ENCODE measurements at places on chromosomes 4 and X. TPM values are rescaled to one million over a fixed set of nuclear protein-coding genes. Genes with fewer than 3 reads are reported as not detected.

Gene FATE1
- not detected for total RNA-seq

Gene MAGEA2
- total RNA-seq: 0.93 TPM

DNA sequence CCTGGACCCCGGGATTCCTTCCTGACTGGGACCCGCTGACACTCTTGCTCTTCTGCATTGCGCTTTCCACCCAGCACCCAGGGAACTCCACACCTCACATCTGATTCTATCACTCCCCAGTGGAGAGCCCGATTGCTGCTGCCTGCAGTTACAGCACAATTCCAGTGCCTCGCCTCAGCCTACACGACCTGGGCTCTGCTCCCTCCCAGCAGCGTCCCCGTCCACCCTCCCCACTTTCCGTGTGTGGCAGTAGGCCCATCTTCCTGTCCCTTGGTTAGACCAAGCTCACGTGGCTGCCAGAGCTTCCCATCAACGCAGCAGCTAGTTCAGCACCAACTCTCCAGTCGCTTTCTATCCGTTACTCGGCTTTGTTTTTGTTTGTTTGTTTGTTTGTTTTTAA is 66.6 kb upstream of the SORBS2 start:
- no peak overlapping the region for H3K27ac ChIP-seq
- no peaks in the 10 kb centered on the region for H3K4me1 ChIP-seq
- no peak overlapping the region for H3K4me3 ChIP-seq
- H3K36me3 ChIP-seq: no peaks in the 10 kb centered on the region
- no peak for DNase-seq
- no peaks in the 10 kb centered on the region for H3K27me3 ChIP-seq

GRCh38 chrX:65045001-65045400 is 68.8 kb upstream of the ZC4H2 start:
- DNase-seq: no peak
- H3K36me3 ChIP-seq: no peaks in the 10 kb centered on the region
- no peak overlapping the region for H3K4me3 ChIP-seq
- H3K27me3 ChIP-seq: no peaks in the 10 kb centered on the region

GRCh38 chrX:149962859-149963757 is 24.8 kb upstream of the EOLA2 start:
- DNase-seq: peak; percentile 61
- H3K27ac ChIP-seq: no peak overlapping the region
- H3K4me1 ChIP-seq: no peaks in the 10 kb centered on the region
- no peak overlapping the region for H3K4me3 ChIP-seq
- H3K36me3 ChIP-seq: no peaks in the 10 kb centered on the region

GRCh38 chr4:175407926-175408325 is 404.1 kb downstream of the GPM6A start:
- H3K4me1 ChIP-seq: no peaks in the 10 kb centered on the region
- H3K27me3 ChIP-seq: no peaks in the 10 kb centered on the region
- H3K36me3 ChIP-seq: no peaks in the 10 kb centered on the region

- no peak overlapping the region for H3K27ac ChIP-seq
- DNase-seq: no peak
- no peaks in the 10 kb centered on the region for H3K27me3 ChIP-seq
Observed at GRCh38 chrX:50778272-50778671, 35.7 kb downstream of the SHROOM4 start.

DNA sequence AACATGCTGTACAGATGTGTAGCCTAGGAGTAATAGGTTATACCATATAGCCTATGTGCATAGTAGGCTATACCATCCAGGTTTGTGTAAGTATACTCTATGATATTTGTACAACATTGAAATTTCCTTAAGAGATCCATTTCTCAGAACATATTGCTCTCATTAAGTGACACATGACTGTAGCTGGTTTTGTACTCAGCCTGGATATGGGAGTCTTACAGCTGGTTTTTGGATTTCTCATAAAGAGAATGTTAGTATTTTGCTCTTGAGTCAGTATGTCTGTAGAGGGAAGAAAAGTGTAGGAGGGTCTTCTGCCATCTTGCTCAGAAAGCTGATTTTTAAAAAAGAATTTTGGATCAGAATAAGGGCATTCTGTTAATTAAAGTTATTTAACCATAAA is 85.3 kb downstream of the SMARCA5 start:
- H3K27me3 ChIP-seq: no peaks in the 10 kb centered on the region
- no peaks in the 10 kb centered on the region for H3K4me1 ChIP-seq

DNA sequence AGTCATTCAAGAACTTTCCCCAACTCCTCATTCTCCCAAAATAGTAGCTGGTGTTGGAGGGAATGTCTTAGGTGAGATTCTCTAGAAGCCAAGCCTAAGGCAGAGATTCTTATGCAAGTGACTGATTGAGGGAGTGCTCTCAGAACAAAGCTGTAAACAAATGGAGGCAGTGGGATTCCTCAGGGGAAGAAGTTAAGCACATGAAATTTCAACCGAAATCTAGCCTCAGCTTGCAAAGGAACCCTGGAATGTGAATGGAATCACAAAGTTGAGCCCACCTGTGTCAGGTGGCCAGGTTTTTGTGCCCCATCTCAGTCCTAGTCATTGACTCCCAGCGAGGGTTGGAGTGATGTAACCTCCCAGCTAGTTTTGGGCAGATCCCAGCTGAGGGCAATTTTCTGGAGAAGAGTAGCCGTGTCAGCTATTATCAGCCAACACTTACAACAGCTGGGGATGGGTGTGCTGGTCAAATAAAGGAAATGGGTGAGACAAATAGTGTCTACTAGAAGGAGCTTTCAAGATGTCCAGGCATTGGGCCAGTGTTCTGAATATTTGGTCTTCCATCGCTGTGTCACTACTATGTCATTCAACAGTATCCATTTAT is 29.7 kb upstream of the FGF2 start:
- no peak overlapping the region for H3K4me3 ChIP-seq
- H3K36me3 ChIP-seq: no peaks in the 10 kb centered on the region

DNA sequence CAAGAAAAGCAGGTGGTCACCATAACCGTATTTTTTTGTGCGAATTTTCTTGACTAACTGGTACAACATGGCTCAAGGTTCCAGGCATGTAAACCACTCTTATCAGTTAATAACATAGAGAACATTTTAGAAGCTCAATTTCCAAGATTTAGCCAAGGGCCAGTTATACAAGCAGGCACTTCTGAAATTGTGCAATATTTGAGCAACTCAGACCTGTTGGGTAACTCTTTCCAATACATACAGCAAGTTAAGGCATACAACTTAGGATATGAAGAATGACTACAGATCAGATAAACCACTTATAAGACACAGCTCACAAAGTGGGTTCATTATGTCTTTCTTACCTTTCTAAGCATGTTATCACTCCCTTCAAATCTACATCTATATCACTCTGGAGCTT is 43.9 kb downstream of the ZNF280C start:
- no peaks in the 10 kb centered on the region for H3K4me1 ChIP-seq
- peak overlapping the region; percentile 2 for H3K27ac ChIP-seq
- H3K36me3 ChIP-seq: no peaks in the 10 kb centered on the region
- H3K27me3 ChIP-seq: no peaks in the 10 kb centered on the region

DNA sequence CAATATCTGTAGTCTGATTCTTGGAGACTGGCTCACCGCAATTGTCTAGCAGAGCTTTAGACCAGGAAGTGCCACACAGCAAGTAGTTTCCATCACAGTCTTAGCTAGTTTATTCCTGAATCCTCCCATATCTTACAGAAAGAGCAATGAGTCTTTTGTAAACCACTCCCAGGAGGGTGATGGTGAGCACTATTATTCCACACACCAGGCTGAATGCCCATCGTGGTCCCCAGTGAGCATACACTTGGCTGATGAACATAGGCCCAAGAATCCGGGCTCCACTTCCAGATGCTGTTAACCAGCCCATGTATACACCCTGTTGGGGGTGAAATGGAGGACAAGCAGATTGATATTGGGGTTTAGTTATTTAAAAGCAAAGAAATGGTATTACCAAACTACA is 39.8 kb downstream of the PLK4 start:
- no peak for DNase-seq
- peaks cover 5% of the 10 kb centered on the region for H3K36me3 ChIP-seq
- no peaks in the 10 kb centered on the region for H3K27me3 ChIP-seq
- H3K4me3 ChIP-seq: no peak overlapping the region
- no peaks in the 10 kb centered on the region for H3K4me1 ChIP-seq

DNA sequence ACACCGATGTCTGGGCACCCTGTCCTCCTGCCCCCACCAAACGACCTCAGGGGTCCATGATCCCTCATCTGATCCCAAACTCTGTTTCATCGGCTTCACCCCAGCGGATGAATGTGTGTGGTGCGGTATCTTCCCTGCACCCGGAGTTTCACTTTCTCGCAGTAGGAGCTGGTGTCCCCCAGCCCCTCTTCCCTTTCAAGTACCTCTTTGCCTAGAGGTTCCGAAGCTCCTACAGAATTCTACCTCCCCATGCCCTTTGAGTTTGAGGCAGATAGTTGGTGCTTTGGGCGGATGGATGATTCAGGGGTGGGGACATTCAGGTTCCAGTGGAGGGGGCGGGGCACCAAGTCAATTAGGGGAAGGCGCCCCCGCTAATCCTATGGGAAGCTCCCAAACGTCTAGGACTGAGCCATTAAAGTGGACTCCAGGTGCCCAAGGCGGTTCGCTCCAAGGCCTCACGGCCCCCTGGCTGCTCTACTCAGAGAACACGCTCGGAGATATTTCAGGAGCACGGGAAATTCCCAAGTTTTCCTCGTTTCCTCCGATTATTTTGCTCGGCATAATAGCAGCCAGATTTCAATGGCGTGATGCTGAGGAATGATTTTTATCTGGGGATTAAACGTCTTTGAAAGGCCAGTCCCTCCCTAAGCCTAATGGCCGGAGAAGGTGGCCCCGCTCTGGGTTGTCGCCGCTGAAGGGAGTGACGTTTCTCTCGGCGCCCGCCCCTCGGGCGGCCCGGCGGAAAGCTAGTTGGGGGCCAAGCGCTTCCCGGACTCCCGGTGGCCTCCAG is 1.3 kb downstream of the MSX1 start:
- H3K4me3 ChIP-seq: peak overlapping the region; percentile 89
- peaks cover 84% of the 10 kb centered on the region for H3K27me3 ChIP-seq
- peak; percentile 53 for DNase-seq

GRCh38 chr4:120266602-120267001 is 200.0 kb upstream of the MAD2L1 start:
- no peaks in the 10 kb centered on the region for H3K4me1 ChIP-seq
- no peaks in the 10 kb centered on the region for H3K27me3 ChIP-seq
- no peaks in the 10 kb centered on the region for H3K36me3 ChIP-seq
